ENCODE measurements at places on chromosomes 11 and 22.

GRCh38 chr11:65205602-65205967 is 23.9 kb downstream of the CAPN1 start:
- DNase-seq, result no peak
- H3K27me3 ChIP-seq, result no peaks in the 10 kb centered on the region
- H3K4me3 ChIP-seq, result no peak overlapping the region
- H3K27ac ChIP-seq, result no peak overlapping the region
- H3K36me3 ChIP-seq, result peaks cover 62% of the 10 kb centered on the region

- no peak for DNase-seq
- H3K4me1 ChIP-seq, result no peaks in the 10 kb centered on the region
- no peak overlapping the region for H3K27ac ChIP-seq
- no peaks in the 10 kb centered on the region for H3K36me3 ChIP-seq
- H3K27me3 ChIP-seq, result no peaks in the 10 kb centered on the region
Measured at GRCh38 chr11:40027720-40028119, 1431.7 kb downstream of the LRRC4C start.

GRCh38 chr22:22593964-22594656 is 35.0 kb upstream of the PRAME start:
- H3K4me3 ChIP-seq, result no peak overlapping the region
- no peaks in the 10 kb centered on the region for H3K4me1 ChIP-seq
- no peak overlapping the region for H3K27ac ChIP-seq
- H3K27me3 ChIP-seq, result no peaks in the 10 kb centered on the region
- H3K36me3 ChIP-seq, result no peaks in the 10 kb centered on the region
- peak; percentile 80 for DNase-seq

DNA sequence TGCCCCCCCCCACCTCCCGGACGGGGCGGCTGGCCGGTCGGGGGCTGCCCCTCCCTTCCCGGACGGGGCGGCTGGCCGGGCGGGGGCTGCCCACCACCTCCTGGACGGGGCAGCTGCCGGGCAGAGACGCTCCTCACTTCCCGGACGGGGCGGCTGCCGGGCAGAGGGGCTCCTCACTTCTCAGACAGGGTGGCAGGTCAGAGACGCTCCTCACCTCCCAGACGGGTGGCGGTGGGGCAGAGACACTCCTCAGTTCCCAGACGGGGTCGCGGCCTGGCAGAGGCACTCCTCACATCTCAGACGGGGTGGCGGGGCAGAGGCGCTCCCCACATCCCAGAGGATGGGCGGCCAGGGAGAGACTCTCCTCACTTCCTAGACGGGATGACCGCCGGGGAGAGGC is 24.0 kb downstream of the RNF185 start:
- no peak overlapping the region for H3K27ac ChIP-seq
- no peak overlapping the region for H3K4me3 ChIP-seq
- H3K4me1 ChIP-seq, result no peaks in the 10 kb centered on the region
- DNase-seq, result no peak
- H3K36me3 ChIP-seq, result peaks cover 8% of the 10 kb centered on the region

- no peaks in the 10 kb centered on the region for H3K4me1 ChIP-seq
- H3K4me3 ChIP-seq, result no peak overlapping the region
- no peaks in the 10 kb centered on the region for H3K27me3 ChIP-seq
- DNase-seq, result no peak
- no peak overlapping the region for H3K27ac ChIP-seq
Measured at GRCh38 chr11:75733431-75734107, 15.9 kb downstream of the MOGAT2 start.

GRCh38 chr22:38452373-38453065 is 2.5 kb downstream of the KCNJ4 start:
- H3K36me3 ChIP-seq, result no peaks in the 10 kb centered on the region
- DNase-seq, result no peak
- H3K27ac ChIP-seq, result no peak overlapping the region
- H3K4me3 ChIP-seq, result no peak overlapping the region

DNA sequence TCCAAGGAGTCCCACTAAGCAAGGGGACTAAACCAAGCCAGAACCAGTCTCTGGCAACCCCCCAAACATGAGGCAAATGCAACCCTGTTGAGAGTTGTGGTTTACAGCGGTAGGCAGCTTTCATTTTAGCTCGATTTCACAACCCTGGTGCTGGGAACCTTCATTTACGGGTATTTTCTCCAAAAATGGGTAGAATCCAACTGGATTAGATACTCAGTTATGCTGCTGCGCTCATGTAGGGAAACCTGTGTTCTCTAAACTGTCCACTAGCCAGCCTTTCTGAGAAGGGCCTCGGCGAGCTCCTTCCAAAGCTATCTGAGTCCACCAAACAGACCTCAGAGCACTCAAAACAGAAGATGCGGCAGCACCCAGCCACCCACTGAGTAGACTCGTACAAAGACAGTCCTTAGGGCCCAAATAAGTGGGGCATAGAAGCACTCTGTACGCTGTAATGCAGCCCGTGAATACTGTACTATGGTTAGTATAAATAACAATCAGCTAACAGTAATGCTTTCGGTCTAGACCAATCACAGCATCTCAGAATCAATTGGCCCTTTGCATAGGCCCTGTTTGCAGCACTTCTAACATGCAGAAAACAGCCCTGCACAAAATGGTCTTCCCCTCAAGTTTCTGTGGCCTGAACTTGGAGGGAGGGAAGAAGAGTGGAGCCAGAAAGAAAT is 104.7 kb downstream of the ETS1 start:
- H3K27me3 ChIP-seq, result no peaks in the 10 kb centered on the region
- peak overlapping the region; percentile 14 for H3K4me3 ChIP-seq
- H3K4me1 ChIP-seq, result peaks cover 56% of the 10 kb centered on the region
- peak overlapping the region; percentile 92 for H3K27ac ChIP-seq

DNA sequence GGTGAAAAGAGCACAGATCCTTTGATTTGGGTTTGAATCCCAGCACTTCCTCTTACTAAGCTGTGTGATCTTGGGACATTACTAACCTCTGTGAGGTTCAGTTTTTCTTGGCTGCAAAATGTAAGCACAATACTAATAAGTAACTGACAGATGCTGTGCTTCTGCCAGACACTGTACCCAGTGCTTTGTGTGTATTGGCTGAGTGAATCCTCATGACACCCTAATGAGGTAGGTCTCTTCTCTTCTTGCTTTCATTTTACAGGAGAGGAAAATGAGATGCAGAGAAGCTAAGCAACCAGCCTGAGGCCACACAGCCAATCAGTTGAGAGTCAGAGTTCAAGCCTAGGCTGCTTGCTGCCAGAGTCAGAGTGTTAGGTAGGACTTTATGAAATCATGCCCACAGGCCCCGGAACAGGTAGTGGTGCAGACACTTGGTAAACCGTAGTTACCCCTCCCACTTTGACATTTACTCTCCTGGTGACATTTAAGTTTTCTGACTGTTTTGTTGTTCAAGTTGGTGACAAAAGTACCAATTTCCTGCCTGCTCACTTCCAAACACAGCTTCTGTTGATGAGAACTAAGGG is 21.2 kb downstream of the PTPRJ start:
- peak overlapping the region; percentile 90 for H3K27ac ChIP-seq
- peaks cover 87% of the 10 kb centered on the region for H3K4me1 ChIP-seq
- H3K27me3 ChIP-seq, result no peaks in the 10 kb centered on the region
- H3K36me3 ChIP-seq, result no peaks in the 10 kb centered on the region

DNA sequence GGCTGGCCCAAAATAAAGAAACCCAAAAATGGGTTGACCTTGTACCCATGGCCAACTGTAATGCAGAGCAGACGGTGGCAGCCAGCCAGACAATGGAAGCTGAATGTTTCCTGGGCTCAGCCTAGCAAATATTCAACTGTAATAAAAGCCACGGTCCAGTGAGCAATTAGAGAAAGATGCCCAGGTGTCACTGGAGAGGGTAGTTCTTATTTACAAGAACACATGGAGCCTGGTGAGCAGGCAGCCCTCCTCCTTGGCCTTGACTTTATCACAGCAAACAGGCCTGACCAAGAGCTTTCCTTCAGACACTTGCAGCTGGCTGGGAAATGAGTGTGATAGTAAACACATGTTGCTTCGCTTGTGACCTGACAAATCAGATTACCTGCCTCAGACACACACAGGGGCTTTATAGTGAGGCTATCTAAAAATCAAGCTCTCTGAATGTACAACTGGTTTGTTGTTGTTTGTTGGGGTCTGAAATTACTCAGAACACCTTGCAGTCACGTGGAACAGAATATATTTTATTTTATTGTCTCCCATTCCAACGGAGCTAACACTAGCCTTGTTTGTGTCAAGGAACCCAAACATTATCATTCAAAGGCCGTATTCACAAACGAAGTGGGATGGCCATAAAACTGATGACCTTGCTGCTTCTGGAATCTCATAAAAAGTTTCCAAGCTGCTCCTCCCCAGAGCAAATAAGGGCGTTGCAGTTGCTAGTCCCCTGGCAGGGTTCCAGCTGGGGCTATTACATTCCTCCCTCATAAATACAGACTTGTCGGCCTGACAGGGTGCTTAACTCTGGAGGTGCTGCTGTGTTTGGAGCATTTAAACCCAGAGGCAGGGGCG is 161.1 kb downstream of the BBOX1 start:
- no peak overlapping the region for H3K4me3 ChIP-seq
- peaks cover 2% of the 10 kb centered on the region for H3K27me3 ChIP-seq
- H3K36me3 ChIP-seq, result no peaks in the 10 kb centered on the region

- H3K27me3 ChIP-seq, result no peaks in the 10 kb centered on the region
- no peak overlapping the region for H3K4me3 ChIP-seq
- peaks cover 12% of the 10 kb centered on the region for H3K4me1 ChIP-seq
- no peak overlapping the region for H3K27ac ChIP-seq
- no peak for DNase-seq
Measured at GRCh38 chr22:44738347-44738715, 14.0 kb upstream of the ARHGAP8 start.

- no peaks in the 10 kb centered on the region for H3K36me3 ChIP-seq
- H3K4me1 ChIP-seq, result no peaks in the 10 kb centered on the region
- no peak overlapping the region for H3K27ac ChIP-seq
- no peak overlapping the region for H3K4me3 ChIP-seq
- no peaks in the 10 kb centered on the region for H3K27me3 ChIP-seq
- no peak for DNase-seq
Measured at GRCh38 chr22:48975886-48976285, 851.8 kb downstream of the BRD1 start.

GRCh38 chr11:33157103-33158027 is 3.9 kb downstream of the CSTF3 start:
- no peak overlapping the region for H3K4me3 ChIP-seq
- peaks cover 13% of the 10 kb centered on the region for H3K4me1 ChIP-seq
- no peak overlapping the region for H3K27ac ChIP-seq
- no peaks in the 10 kb centered on the region for H3K27me3 ChIP-seq
- no peak for DNase-seq

DNA sequence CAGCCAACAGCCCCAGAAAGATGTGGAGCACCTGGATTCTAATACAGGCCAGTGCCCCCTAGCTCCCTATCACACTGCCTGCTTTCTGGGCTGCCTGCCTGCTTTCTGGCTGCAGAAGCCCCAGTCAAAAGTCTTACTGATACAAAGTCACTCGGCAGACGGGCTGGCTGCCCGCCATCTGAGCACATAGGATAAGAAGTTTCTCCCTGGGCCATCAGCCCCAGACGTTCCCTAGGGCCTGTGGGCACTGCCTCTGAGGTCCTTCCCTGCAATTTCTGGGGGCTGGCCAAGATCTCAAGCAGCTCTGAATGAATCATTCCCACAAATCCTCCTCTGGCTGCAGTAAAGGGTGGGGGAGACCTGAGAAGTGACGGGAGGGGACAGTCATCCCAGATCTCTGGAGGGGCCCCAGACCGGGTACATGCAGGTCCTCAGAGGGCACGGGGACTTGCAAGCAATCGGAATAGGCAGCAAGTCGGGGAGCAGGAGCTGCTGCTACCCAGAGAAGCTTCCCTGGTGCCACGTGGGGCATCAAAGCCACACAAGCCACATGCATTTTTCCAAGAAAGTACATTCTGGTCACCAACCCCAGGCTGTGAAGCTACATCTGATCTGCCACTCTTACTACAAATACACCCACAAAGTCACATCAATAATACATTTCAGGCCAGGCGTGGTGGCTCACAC is 4.7 kb downstream of the TPST2 start:
- peak overlapping the region; percentile 15 for H3K27ac ChIP-seq
- H3K4me1 ChIP-seq, result peaks cover 73% of the 10 kb centered on the region
- no peak for DNase-seq
- H3K27me3 ChIP-seq, result no peaks in the 10 kb centered on the region
- no peak overlapping the region for H3K4me3 ChIP-seq

- H3K27ac ChIP-seq, result no peak overlapping the region
- peaks cover 2% of the 10 kb centered on the region for H3K4me1 ChIP-seq
- no peak for DNase-seq
- H3K36me3 ChIP-seq, result no peaks in the 10 kb centered on the region
Measured at GRCh38 chr11:103730131-103730940, 306.1 kb upstream of the DDI1 start.

DNA sequence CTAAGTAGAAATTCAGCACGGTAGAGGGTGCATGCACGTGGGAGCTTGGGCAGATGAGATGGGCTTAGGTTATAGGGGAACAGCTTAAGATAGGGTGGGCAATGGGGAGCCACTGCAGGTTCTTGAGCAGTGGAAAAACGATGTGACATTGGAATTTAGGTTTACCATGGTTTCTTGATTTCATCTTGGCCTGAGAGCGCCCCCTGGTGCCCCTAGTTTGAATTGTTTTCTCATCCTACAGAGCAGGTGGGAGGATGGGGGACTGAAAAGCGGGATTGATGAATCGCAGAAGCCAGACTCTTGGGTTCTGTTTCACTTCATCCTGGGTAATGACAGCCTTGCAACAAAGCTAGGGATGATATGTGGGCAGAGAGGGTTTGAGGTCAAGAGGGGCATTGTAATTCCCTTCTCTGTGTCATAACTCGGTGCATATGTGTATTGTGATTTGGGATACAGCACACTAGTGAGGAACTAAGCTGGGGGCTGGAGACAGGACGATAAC is 6.7 kb upstream of the MCAM start:
- no peaks in the 10 kb centered on the region for H3K36me3 ChIP-seq
- DNase-seq, result peak; percentile 72

DNA sequence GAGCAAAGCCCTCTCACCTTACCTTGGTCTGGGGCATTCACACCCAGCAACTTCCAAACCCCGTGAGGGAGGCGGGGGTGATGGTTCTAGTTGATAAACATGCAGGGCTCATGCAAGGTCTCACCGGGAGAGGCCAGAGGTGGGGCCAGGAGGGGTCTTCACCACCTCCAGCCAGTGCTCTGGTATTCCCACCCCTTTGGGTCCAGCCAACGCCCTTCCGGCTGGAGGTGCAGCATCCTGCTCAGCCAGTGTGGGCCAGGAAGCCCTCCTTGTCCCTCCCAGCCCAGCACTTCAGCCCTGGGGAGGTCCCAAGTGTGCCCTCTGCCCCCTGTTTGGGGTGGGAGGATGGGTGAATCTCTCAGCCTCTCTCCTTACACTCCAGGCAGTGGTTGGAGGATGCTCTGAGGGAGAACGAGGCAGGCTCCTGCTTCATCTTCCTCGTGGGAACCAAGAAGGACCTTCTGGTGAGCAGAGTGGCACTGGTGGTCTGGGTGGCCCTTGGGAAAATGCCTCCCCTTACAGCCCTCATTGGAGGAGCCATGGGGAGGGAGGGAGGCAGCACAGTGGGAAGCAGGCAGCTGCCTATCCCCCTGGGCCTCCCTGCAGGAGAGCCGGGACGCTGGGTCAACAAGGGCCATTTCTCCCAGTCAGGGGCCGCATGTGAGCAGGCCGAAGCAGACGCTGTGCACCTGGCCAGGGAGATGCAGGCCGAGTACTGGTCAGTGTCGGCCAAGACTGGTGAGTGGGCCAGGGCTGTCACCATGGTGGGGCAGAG is 13.4 kb downstream of the RAB36 start:
- DNase-seq, result no peak
- H3K27ac ChIP-seq, result no peak overlapping the region
- H3K4me1 ChIP-seq, result peaks cover 6% of the 10 kb centered on the region
- H3K36me3 ChIP-seq, result no peaks in the 10 kb centered on the region
